CD4-positive, alpha-beta memory T cell (primary cell): ENCODE measurements at places on chromosomes 13 and 19.

DNA sequence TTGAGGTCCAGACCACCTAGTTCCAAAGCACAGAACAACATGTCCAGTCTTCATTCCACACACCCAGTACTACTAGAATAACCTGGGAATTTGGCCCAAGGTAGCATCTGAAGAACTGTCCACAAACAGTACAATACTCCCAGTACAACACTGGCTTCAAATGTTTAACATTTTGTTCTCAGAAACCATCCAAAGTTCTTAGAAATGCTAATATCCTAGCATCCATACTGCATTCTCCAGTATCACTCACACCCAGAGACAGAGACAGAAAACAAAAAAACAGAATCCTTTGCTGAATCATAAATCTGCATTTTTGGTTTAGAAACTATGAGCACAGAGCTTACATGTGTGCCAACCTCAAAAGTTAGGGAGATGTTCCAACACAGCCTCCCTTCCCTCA, 490.8 kb downstream of the FOXO1 start:
- no peak for DNase-seq

DNA sequence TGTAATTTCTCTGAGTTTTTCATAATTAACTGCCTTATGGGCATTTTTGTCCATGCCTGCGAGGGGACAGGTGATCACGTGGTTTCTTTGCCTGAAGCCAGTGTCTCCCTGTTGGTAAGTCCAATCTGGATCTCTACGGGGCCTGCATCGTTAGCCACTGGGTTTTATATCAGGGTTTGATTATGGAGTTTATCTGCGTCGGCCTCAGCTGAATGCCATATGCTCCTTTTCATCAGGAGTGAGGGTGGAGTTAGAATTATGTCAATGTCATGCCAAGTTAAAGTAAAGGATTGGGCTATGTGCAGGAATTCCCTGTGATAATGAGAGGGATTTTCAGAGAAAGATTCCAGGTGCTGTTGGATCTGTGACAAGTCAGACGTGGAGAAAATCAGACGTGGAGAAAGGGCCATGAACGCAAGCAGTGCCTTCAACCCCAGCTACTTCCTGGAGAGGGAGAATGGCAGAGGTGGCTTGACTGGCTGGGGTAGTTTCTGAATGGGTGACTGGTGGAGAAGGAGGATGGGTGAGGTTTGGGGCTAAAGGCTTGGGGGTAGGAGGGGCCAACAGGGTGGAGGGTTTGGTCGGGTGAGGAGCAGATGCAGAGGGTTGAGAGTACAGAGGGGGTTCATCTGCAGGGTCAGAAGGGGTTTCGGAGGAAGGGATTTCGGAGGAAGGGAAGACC, 24.3 kb downstream of the TMEM255B start:
- no peak for DNase-seq

DNA sequence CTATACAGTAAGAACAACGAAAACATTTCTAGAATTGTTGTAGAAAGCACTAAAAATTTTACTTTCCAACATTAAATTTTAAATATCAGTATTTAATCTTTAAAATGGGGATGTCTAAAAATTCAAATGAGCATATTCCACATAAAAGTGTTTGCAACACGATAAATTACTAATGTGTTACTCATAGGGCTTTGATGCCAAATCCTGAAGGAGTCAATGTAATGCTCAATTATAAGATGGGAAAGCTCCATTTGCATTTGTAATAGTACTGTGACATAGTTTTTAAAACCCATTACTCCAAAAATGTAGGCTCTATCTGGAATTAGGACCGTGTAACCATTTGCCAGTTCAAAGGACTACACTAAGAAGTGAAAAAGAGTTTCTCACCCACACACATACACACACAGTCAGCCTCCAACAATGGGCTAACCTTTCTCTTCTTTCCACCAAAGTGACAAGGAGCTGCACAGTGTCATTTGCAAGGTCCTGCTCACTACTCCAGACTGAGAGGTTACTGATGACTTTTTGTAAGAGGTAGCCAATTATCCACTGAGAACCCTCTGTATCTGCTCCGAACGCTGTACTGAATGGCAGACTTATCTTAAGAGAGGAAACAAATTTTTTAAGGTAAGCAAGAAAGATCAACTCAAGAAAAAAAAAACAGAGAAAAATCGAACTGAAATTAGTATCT, 26.1 kb upstream of the EEF1AKMT1 start:
- no peak for DNase-seq

GRCh38 chr13:59542303-59542702, 621.4 kb downstream of the DIAPH3 start:
- DNase-seq = no peak

- no peak for DNase-seq
Measured at GRCh38 chr13:99135591-99135990, 65.1 kb upstream of the UBAC2 start.

DNA sequence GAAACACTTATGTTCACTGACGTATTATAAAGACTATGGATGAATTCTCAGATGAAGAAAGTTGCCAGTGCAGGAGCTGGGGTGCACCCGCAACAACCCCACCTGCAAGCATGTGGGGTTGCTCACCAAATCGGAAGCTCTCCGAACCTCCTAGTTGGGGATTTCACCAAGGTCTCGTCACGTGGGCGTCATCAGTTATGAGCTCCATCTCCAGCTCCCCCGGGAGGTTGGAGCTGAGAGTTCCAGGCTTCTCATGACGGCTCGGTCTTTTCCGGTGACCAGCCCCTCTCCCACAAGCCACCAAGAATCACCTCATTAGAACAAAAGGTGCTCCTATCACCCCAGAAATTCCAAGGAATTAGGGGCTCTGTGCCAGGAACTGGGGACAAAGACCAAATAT, 46.1 kb upstream of the TUBGCP3 start:
- no peak for DNase-seq

- DNase-seq = no peak
Measured at GRCh38 chr19:33370783-33371182, 2.7 kb upstream of the CEBPG start.

DNA sequence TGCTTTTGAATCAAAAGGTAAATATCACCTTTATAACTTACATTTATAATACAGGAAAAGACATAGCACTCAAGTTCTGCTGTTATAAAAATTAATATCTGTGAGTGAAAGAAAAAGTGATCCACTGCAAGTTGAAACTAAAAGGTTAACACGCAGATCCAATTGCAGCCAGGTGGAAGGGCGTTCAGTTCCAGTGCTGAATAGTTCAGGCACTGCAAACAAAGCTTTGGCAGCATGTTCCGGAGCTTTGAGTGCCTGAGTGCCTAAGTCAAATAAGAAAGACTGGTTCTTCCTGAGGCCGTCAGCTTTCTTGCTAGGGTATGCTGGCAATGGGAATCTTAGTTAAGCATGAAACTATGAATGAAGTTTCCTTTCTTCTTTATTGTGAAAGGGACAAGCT, 200.3 kb downstream of the LMO7 start:
- DNase-seq = no peak

DNA sequence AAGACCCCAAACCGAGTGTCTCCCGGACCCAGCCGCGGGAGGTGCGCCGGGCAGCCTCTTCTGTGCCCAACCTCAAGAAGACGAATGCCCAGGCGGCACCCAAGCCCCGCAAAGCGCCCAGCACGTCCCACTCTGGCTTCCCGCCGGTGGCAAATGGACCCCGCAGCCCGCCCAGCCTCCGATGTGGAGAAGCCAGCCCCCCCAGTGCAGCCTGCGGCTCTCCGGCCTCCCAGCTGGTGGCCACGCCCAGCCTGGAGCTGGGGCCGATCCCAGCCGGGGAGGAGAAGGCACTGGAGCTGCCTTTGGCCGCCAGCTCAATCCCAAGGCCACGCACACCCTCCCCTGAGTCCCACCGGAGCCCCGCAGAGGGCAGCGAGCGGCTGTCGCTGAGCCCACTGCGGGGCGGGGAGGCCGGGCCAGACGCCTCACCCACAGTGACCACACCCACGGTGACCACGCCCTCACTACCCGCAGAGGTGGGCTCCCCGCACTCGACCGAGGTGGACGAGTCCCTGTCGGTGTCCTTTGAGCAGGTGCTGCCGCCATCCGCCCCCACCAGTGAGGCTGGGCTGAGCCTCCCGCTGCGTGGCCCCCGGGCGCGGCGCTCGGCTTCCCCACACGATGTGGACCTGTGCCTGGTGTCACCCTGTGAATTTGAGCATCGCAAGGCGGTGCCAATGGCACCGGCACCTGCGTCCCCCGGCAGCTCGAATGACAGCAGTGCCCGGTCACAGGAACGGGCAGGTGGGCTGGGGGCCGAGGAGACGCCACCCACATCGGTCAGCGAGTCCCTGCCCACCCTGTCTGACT, 7.9 kb downstream of the MAP1S start:
- DNase-seq = no peak

GRCh38 chr13:58850161-58850560, 1218.6 kb downstream of the PCDH17 start:
- DNase-seq = no peak

GRCh38 chr13:73872397-73872796, 261.8 kb downstream of the KLF12 start:
- no peak for DNase-seq

DNA sequence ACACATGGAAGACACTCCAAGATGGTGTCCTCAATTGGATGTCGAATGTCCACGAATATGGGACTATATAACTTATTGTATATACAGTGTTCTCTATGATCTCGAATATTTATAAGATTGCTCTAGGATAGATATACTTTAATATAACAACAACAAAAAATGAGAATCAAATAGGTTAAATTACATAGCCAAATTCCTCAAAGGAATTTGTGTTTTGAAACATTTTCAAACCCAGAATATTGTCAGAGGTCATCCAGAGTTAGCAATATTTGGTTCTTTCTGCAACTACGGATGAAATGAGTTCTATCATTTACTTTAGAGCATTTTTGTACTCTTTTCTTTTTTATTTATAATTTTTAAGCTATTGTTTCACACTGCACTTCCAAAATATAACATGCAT, 857.8 kb downstream of the GPC5 start:
- DNase-seq = no peak

- DNase-seq = no peak
Measured at GRCh38 chr13:82878536-82878935, 1003.7 kb downstream of the SLITRK1 start.

GRCh38 chr13:111259058-111259457, 61.4 kb upstream of the TEX29 start:
- no peak for DNase-seq
